Hindlimb muscle (tissue), 1 donor: ENCODE measurements at places on chromosomes 13 and 19.

DNA sequence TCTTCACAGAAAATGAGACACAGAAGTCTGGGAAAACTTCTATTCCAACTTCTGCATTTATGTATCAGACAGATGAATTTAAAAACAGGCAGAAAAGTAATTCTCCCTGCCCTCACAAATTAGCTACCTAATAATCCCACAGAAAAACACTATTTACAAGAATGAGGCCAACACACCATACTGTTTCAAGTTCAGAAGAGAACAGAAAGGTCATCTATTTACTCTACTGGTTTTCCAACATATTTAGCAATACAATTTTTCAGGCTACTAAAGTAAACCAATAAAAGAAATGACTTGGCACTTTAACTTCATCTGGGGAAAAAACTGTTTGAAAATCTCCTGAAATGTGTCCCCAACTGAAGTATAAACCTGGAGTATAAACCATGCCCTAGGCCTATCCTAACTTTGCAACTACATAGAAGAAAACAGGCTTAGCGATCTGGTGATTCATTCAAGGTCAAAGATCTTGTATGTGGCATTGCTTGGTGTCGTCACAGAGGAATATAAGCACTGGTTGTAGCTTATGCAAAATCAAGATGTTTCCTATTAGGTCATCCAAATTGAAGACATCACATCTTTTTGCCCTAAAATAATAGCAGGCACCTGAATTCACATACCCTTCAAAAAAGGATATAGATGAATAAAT lies 20.1 kb upstream of the EBPL start:
- DNase-seq: no peak

DNA sequence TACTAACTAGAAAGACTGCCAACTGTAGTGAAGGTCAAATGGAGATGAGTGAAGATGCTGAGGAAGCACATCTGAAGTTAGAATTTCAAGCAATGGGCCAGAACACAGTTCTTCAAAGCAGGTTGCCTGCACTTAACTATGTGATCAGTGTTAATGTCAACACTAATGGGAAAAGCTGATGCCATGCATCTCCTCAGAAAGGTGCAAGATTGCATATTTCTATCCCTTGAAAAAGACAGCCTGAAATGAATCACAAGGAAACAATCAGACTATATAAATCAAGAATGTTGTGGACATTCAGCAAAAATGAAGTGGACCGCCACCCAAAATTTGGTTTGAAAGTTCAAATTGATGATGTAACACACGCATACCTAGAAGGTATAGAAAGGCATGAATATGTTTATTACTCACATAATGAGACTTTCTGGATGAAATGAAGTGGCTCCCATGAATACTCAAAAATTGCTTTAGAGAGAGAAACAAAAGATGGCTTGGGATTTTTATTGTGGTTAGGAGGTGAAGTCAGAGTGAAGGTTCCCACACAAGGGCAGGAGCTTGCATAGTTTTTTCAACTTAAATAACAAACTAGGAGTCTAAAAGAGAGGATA lies 522.4 kb downstream of the KCTD12 start:
- DNase-seq: no peak

GRCh38 chr19:16590876-16591802 lies 18.9 kb upstream of the SLC35E1 start:
- no peak for DNase-seq

DNA sequence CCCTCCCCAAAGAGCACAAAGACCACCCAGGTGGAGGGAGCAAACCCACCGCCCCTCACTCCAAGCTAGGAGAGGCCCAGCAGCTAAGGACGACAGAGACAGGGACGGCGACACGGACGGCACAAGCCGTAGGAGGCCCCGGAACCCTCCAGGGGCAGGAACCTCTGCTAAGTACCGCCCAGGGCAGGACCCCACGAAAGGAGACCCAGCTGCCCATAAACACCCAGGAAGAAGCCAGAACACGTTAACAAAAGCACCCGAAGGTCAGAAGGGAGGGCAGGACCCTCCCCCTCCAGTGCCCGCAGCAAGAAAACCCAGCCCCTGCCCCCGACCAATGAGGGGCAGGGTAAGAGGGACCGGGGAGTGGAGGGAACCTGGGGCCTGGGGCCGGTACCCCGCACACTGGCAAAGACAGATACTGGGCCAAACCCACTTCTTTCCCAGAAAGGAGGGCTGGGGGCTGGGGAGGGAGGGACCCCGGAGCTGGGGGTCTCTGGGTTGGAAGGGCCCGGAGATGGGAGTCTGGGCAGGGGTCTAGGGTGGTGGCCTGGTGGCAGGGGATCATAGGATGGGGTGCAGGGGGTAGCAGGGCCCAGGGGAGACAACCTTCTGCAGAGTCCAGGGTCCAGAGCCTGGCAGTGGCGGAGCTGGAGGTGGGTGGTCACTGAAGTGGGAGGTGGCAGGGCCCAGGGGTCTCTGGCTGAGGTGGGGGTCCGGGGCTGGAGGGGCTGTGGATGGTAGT lies 2.4 kb downstream of the BTBD2 start:
- DNase-seq: no peak

GRCh38 chr13:114058051-114058867 lies 74.2 kb downstream of the RASA3 start:
- DNase-seq: no peak
